ENCODE measurements at places on chromosomes 11 and 22.
A peak's percentile ranks its signal among the peaks of the same experiment; 100 is the strongest.

DNA sequence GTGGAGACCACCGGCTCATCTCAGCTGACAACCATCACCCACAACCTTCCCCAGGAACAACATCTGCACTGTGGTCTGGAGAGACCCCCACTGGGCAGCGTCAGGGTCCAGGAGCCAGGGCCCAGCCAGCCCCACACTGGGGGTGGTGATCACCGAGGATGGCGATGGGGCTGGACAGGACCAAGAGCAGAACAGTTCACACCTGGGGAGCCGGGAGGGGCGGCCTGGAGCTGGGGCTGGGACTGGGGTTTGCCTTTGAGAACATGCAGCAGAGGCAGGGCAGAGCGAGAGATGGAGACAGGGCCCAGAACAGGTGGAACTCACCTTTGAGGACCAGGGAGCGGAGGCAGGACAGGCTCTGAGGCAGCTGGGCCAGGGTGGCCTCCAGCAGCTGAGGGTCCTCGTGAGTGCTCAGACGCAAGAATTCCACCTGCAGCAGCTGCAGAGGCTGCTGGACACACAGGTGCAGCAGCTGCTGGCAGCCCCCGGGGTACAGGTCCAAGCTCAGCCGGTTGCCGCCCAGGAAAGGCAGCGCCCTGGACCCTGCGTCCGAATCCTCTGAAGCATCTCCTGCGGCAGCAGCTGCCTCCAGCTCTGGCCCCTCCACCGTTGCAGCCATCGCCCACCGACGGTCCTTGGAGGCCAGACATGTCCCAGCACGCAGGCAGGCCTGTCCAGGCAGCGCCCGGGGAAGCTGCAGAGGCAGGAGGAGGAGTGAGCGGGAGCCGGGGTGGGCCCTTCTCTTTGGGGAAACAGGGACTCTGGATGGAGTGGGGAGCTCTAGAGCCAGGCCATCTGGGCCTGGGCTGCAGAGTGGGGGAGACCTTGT is 1.0 kb downstream of the PIDD1 start:
- no peak for DNase-seq

- DNase-seq = no peak
These were observed 729.7 kb downstream of the BRD1 start for GRCh38 chr22:49097966-49098365.

GRCh38 chr11:22558664-22559063 is 67.0 kb downstream of the FANCF start:
- no peak for DNase-seq

- peak; percentile 12 for DNase-seq
These were observed 40.0 kb downstream of the TENM4 start for GRCh38 chr11:79400717-79401330.

DNA sequence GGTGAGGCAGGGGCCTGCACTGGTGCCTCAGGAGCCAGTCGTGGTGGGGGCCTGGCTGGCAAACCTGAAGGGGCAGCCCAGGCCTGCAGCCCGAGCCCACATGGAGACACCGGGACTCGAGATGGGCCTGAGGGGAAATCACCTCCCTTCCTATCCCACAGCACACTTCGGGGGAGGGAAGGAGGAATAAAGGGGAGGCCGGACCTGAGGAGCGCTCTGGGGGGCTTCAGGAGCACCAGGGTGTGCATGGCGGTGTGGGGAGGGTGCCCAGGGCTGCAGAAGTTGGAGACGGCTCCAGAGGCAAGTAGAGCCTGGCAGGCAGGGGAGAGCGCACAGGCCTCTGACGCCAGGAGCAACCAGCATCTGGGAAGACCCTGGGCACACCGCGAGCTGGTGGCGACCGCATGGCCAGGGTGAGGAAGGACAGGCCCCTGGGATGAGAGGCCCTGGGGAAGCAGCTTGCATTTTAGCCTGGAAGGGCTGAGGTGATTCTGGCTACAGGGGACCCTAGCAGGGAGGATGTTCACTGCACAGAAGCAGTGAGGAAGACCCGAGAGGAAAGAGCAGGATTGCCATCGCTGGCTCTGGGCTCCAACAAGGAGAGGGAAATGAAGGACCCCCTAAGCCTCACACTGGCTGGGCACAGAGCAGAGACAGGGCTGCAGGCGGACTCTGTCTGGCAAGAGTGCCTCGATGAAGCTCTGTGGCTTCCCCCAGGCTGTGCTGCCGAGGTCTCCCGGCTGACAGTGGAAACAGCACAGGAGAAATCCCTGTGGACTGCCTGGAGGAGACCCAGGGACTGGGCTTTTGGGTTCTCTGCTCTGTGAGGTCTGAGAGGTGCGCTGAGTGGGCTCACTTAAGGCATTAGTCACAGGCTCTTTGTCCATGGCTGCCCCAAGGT is 457.7 kb downstream of the BRD1 start:
- no peak for DNase-seq

- DNase-seq = no peak
These were observed 89.3 kb upstream of the CHRM4 start for GRCh38 chr11:46480909-46481308.

- no peak for DNase-seq
These were observed 33.7 kb downstream of the IGF2 start for GRCh38 chr11:2105511-2105910.

GRCh38 chr11:11038352-11038751 is 180.5 kb upstream of the ZBED5 start:
- no peak for DNase-seq

DNA sequence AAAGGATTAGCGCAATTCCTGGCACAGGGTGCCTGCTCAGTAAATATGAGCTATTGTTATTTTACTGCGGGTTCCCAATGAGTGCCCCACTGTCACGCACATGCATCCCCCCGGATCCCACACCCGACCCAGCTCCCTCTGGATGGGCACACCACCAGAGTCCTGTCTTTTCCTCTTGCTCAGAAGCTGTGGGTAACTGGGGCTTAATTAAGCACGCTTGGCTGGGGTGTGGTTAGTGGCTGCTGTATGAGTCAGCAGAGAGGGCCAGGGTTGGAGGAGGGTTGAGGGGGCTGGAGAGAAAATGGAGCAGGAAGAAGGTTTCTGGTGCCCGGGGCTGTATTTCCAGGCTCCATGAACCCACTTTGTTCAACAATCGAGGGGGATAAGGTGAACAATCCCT is 30.3 kb upstream of the NECTIN1 start:
- DNase-seq = no peak

DNA sequence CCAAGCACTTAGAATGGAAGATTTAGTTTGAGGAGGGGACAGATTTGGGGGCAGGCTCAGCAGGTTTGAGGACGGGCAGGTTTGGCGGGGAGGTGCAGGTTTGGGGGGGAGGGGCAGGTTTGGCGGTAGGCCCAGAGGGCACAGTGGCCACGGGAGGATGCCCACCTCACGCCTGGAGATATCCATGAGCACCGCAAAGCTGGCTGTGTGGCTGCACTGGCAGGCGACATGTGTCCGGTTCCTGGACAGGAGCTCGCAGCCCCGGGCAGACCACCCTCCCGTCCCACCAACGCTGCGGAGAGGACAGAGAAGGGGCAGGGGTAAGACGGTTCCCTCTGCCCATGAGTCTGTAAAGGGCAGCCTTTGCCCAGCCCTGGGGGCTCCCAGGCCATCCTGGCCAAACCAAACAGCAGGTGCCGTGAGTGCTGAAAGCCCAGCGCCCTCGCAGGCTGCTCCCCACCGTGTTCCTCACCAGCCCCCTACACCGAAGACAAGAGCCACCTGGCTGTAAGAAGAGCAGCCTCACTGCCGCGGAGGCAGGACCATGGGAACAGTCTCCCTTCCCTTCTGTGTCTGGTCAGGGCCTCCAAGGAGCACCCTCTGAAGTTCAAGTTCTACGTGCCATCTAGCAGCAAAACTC is 43.0 kb downstream of the TRMU start:
- no peak for DNase-seq

DNA sequence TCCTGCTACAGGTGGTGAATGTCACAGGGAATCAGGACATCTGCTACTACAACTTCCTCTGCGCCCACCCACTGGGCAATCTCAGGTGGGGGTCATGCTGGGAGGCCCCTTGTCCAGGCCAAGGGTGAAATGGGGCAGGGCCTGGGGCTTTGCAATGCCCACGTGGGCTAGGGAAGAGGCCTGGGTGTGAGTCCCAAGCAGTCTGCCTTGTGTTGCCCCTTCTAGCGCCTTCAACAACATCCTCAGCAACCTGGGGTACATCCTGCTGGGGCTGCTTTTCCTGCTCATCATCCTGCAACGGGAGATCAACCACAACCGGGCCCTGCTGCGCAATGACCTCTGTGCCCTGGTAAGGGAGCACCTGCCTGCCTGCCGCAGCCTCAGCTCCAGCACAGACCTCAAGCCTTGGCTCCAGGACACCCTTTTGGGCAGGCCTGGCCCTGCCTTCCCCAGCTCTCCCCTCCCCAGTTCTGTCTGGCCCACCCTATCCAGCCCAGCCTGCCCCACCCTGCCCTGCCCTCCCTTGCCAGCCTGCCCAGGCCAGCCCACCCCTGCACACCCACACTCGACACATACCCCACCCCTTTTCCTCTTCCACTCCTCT is 9.1 kb upstream of the TAGLN start:
- DNase-seq = peak; percentile 1

DNA sequence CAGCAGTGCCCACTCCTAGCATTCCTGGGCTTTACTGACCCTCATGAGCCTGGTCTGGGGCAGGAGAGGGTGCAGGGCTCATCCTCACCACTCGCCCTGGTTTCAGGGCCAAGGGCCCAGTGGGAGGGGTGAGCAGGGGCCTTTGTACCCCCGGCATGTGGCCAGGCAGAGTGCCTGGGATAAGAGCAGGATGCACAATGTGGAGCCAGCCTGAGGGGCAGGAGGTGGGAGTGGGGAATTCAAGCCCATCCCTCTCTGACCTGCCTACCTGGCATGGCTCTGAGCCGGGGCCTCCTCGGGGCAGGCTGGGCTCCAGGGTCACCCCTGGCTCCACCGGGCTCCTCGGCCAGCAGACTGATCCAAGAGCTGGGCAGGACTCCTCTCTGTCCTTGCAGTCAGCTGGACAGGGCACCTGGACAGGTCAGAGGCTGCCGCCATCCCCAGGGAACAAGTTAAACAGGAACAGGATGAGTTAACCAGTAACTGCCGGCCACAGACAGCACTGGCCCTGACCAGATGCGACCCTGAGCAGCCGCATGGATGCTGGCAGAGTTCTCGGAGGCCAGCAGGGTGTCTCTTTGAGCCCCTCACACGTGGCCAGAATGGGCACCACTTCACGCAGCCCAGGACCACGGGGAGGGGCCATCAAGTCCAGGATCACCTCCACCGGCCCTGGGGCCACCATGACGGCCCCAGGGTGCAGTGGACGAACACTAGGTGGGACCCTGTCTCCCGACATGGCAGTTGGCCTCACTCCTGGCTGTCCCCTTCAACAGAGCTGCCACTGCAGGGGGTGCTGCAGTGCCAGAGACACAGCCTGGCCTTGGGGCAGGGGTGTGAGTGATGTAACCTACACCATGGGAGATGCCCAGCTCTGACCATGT is 5.0 kb downstream of the SIGIRR start:
- DNase-seq = no peak

GRCh38 chr22:29122041-29122440 is 49.2 kb downstream of the KREMEN1 start:
- no peak for DNase-seq

DNA sequence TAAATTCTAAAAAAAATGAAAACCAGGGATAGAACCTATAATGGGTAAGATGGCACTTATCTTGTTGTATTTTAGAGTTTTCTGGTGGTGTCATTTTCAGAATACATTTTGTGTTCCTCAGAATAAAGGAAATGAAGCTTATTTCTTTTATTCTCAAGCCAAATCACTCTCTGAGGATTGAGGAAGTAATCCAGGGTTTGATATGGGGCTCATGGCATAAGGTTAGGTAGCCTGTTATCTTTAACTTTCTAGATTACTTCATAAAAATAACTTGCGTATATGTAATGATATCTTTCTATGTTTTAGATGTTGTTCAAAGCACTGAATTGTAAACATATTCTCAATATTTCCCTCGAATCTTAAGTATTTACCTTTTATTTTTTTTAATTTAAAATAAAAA is 33.5 kb downstream of the PDE3B start:
- no peak for DNase-seq

DNA sequence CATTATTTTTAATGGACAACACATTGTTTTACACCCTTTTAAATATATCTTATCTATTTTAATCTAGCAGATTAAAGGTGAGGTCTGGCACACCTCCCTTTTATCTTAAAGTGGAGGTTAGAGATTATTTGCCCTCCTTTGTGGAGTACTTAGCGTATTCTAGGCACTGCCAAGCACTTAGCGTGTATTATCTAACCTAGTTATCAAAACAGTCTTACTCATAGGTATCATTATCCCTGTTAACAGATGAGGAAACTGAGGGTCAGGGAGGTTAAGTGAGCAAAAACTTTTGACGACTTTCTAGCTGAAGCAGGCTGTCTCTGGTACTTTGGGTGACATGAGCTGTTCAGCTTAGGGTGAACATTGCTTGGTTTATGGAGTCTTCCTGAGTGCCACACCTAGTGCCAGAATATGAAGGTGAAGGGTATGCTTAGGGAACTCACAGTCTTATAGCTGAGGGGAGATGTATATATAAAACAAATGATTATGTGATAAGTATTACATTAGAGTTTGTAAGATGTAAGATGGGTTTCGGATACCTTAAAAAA is 55.0 kb downstream of the ZNRF3 start:
- no peak for DNase-seq

DNA sequence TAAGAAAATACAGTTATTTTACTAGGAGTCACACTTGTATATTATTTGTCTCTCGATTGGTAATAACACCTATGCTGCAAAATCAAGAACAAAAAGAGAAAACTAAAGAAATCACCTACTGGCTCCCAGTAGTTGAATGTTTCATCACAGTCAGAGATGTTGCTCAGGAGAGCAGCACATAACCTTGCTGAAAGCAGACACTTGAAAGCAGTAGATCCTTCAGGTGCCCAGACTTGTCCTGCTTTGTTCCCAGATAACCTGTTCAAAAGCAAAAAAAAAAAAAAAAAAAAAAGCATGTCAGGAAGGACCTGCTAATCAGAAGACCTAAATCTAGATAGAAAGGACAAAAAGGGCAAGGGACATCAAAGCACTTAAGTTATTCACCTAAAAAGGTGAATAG is 1.3 kb downstream of the ALG9 start:
- DNase-seq = no peak

DNA sequence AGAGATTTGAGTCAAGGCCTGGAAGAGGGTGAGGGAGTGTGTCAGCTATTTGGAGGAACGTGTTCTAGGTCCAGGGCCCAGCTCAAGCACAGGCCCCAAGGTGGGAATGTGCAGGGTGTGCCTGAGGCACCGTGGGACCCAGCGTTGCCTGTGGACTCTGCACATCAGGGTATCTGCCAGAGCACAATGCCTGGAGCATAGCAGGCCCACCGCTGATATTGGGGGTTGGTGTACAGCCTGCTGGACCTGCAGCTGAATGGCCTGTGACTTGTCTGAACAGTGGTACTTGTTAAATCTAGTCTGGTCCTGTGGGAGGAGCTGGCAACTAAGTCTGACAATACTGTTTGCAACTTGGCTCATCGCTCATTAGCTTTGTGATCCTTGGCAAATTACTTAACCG is 131.7 kb downstream of the GRIK4 start:
- no peak for DNase-seq

- DNase-seq = no peak
These were observed 22.3 kb downstream of the FAM118A start for GRCh38 chr22:45332001-45332400.

Data from stimulated activated naive CD8-positive, alpha-beta T cell treated with anti-CD3 and anti-CD28 coated beads, Interleukin-15, Interleukin-2, amounts not matched to agents 100 U/mL and 50 U/mL, for 24 hours (primary cell).